ENCODE measurements at places on chromosomes 2 and 18. TPM values are rescaled to one million over a fixed set of nuclear protein-coding genes. Genes with fewer than 3 reads are reported as not detected.

DNA sequence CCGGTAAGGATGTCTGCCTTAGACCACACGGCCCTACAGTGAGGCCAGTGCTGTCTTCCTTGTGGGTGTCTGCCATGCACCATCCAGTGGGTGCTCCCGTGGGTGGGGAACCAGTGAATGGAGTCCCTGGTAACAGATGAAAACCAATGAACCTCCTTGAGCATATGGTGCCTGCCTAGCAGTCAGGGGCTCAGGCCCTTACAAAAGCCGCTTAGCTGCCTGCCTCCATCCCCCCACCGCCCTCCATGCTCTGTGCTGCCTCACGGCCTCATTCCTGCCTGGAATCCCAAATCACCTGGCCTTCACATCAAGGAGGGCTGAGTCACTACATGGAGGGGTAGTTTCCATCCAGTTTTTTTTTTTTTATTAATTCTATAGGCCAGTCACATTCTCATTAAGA lies 30.8 kb upstream of the TRIB2 start:
- no peak for DNase-seq

NAT8 gene
- not detected for total RNA-seq

MERTK gene
- total RNA-seq, result 1.0 TPM

DNA sequence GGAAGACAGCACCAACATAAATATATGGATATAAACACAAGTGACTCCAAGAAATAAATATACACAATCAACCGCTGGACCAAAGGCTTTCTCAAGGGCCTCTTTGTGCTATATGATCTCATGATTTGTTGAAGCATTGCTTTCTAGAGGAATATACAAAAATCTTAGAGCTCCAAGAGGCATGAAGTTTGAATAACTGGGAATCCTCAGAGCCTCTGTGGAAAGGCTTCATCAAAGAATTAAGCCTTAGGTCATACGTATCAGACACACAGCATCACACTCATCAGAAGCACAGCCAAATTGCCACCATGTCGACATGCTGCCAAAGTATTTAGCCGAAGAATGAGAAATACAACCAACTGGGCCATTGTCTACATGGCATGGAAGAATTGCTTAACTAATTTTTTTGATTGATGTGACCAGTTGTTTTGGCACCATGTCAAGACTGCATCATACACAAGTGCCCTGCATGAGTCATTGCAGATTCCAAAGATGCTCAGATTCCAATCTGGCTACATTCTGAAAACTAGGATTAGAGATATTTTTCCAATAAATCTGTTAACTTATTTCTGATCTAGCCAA lies 860.6 kb upstream of the ZEB2 start:
- DNase-seq, result no peak

TEX261 gene
- 67.9 TPM for total RNA-seq

GRCh38 chr2:224033601-224034000 lies 5.5 kb downstream of the SERPINE2 start:
- DNase-seq, result no peak

- DNase-seq, result no peak
Measured at GRCh38 chr18:9709304-9709877, 1.3 kb downstream of the RAB31 start.

ALPP gene
- not detected for total RNA-seq

DNA sequence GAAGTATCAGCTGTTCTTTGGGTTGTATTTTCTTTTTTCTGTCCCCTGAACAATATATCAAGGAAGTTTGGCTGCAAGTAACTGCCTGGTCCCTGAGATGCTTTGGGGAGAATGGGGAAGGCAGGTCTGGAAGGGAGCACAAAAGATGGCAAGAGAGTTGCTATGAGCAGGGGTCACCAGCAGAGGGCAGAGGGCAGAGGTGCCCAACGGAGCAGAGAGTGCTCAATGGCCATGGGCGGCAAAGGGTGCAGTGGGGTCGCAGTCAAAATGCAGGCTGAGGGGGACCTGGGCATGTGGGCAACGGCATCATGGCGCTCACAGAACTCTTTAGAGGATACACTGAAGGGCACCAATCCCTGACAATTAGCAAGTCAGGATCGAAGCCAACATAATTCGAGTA lies 107.7 kb upstream of the ATP8B1 start:
- no peak for DNase-seq

GRCh38 chr2:154556146-154556545 lies 142.3 kb upstream of the KCNJ3 start:
- DNase-seq, result no peak

DNA sequence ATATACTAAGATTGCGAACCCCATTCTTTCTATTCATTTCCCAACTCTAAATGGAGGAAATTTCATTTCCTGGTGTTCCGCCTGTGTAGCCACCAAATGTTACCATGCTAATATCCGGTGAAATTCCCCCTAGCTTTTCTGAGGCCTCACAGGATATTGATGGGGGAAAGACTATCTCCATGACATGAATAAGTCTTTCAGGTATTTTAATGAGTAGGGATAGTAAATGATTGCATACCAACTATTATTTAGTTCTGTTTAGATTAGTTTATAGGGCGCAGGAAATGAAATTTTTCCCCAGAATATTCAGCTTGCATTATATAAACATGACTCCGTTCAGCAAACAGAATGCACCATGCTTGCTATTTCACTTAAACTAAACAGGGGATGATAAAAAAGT lies 55.4 kb downstream of the COL5A2 start:
- DNase-seq, result no peak

GRCh38 chr2:239890206-239890746 lies 134.9 kb downstream of the NDUFA10 start:
- no peak for DNase-seq

DNA sequence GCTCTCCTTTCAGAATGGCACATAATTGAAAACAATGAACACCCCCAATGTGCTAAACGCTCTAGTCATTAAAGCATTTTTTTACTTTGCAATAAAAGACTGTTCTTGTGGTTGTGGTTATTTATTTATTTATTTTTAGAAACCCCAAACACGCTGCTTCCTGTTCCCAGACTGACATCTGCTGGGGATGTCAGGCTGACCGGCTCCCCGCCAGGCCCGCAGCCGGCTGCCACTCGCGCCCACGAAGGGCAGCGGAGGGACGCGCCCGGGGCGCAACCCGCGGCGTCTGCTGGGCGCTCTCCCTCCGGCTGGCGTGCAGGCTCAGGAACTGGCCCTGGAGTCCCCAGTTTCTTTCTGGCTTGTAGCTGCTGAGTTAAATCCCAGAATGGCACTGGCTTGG lies 83.1 kb upstream of the SP3 start:
- no peak for DNase-seq

DNA sequence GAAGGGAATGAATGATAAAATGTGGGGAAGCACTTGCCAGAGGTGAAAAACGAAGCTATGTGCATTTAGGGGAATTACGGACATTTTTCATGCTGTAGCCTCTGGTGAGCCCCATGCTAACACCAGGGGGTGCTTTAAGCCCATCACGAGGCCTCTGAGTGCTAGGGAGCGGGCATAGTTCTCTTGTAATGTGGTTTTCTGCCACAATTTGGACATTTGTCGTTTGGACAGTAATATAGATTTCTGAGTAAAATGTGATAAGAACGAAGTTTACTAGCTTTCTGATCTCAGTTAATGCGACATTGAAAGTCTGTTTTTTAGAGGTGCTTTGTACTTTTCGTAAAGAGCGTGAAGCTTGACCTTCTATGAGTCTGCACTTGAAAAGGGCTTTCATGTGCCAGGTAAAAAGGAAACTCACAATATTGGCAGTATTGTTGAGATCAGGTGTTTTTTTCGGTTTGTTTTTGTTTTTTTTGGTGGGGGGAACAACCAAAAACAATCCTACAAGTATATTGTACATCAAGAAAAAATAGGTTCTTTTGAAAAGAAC lies 50.6 kb downstream of the TRAF3IP1 start:
- DNase-seq, result peak; percentile 30

BOLL gene
- not detected for total RNA-seq

GRCh38 chr2:201781557-201782051 lies 871 bp upstream of the ALS2 start:
- DNase-seq, result no peak

GRCh38 chr2:215431290-215431689 lies 4.6 kb downstream of the FN1 start:
- no peak for DNase-seq

DNA sequence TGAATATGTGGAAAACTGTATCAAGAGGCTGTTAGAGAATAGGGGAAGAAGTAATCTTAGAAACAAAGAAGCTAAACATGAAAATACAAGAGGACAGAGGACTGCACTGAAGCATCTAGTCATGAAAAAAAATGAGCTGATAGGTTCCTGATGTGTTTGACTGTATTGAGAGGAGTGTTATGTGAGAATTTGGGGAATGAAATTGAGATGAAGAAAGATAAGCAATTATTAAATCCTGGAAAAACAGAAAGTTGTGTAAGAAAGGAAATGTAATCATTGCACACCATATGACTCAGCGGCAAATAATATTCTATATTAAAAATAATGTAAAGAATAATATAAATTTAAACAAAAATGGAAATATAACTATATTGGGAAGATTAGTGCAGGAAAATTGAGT lies 71.2 kb downstream of the SEMA4F start:
- DNase-seq, result no peak

DNA sequence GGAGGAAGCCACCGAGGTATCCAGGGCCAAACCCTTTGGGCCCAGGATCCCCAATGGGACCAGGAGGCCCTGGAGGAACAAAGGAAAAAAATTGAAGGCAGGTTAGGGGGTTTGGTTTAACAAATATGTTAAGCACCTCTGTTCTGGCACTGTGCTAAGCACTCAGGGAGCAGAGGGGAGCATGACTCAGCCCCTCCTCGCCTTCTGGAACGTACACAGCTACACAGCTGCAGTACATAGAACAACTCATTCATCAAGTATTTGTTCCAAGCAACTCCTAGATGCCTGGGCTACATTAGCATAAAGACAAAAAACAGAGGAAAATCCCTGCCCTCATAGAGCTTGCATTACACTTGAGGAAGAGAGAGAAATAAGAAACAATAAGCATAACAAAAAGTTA lies 153.6 kb downstream of the COL4A4 start:
- DNase-seq, result no peak

DNA sequence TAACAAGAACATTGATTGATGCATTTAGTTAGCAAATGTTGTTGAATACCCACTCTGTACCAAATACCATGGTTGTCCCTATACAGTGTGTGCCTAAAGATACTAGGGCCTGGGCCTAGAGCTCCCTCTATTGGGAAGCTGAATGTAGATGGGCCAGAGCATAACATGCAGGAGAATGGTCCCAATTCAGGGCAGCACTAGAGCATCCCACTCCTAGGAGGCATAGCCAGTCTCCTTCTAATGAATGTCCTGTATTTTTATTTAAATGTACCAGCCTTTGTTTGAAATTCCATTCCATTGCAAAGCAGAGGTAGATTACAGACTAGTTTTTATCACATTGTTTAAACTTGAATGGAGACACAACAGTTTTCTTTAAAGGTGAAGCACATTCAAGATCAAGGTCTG lies 90.6 kb downstream of the FEZ2 start:
- no peak for DNase-seq

DNA sequence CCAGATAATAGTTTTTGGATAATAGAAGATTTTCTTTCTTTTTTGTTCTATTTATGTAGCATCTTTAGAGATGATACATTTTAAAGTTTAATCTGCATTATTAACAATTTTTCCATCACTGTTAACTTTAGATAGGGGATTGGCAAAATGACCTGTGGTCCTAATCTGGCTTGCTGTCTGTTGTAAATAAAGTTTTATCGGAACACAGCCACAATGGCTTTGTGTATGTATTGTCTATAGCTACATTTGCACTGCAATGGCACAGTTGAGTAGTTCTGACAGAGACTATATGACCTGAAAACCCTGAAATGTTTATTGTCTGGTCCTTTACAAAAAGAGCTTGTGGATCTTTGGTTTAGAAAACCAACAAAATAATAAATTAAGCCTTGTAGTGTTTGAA lies 97.0 kb upstream of the CERS6 start:
- DNase-seq, result no peak

GRCh38 chr2:241943209-241943850 lies 73.8 kb downstream of the RTP5 start:
- no peak for DNase-seq

ZSCAN30 gene
- 15.5 TPM for total RNA-seq

ABI2 gene
- 36.2 TPM for total RNA-seq

- no peak for DNase-seq
Measured at GRCh38 chr2:3200420-3200939, 177.1 kb downstream of the EIPR1 start.

DNA sequence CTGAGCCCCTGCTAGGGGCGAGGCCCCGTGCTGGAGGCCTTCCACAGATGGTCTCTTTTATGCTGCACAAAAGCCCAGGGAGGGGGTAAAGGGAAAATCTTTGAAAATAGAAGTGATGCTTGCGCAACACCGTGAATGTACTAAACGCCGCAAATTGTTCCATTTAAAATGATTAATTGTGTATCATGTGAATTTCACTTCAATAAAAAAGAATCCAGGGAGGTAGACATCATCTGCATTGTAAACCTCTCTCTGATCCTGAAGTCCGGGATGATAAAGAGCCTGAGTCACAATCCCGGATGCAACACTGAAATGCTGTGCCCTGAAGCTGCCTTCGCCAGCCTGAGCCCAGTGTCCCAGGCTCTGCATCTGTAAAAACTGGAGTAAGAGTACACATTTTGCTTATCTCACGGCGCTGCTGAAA lies 107.7 kb upstream of the PPP1CB start:
- DNase-seq, result no peak

- no peak for DNase-seq
Measured at GRCh38 chr2:45918463-45919159, 267.1 kb downstream of the PRKCE start.

GRCh38 chr18:8860845-8861642 lies 155.7 kb downstream of the MTCL1 start:
- no peak for DNase-seq

- no peak for DNase-seq
Measured at GRCh38 chr18:48905513-48905912, 45.3 kb downstream of the SMAD7 start.
